ENCODE measurements at places on chromosomes 12 and 14. TPM values are rescaled to one million over a fixed set of nuclear protein-coding genes. Genes with fewer than 3 reads are reported as not detected.

The ATL1 gene
- 10.2 TPM for total RNA-seq

DNA sequence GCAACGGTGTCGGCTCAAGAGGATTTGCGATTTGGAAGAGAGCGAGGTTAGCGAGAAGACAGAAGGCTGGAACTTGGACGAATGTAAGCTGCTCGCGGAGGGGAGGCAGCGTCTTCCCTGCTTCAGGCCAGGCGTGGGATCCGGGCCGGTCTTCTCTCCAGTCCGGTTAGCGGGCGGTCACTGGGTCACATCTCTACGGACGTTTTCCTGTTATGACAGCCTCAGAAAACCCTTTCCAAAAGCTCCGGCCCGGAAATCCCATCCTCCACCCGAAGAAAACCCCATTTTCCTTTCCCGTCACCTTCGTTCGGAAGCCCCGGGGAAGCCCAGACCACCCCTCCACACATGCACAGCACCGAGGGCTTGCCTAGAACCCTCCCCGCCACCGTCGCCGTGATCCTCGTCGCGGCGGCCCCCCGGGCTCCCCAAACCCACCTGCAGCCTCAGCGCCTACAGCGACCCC, 268 bp downstream of the NDUFB1 start:
- no peak for DNase-seq
- H3K4me3 ChIP-seq: peak overlapping the region; percentile 99
- H3K27me3 ChIP-seq: no peaks in the 10 kb centered on the region
- no peaks in the 10 kb centered on the region for H3K36me3 ChIP-seq
- H3K27ac ChIP-seq: peak overlapping the region; percentile 95
- H3K4me1 ChIP-seq: no peaks in the 10 kb centered on the region

The PAPLN gene
- 16.5 TPM for total RNA-seq

GRCh38 chr12:100234591-100235304, 32.1 kb downstream of the DEPDC4 start:
- no peak overlapping the region for H3K27ac ChIP-seq
- H3K4me3 ChIP-seq: no peak overlapping the region
- H3K27me3 ChIP-seq: no peaks in the 10 kb centered on the region
- no peak for DNase-seq
- no peaks in the 10 kb centered on the region for H3K4me1 ChIP-seq
- no peaks in the 10 kb centered on the region for H3K36me3 ChIP-seq

DNA sequence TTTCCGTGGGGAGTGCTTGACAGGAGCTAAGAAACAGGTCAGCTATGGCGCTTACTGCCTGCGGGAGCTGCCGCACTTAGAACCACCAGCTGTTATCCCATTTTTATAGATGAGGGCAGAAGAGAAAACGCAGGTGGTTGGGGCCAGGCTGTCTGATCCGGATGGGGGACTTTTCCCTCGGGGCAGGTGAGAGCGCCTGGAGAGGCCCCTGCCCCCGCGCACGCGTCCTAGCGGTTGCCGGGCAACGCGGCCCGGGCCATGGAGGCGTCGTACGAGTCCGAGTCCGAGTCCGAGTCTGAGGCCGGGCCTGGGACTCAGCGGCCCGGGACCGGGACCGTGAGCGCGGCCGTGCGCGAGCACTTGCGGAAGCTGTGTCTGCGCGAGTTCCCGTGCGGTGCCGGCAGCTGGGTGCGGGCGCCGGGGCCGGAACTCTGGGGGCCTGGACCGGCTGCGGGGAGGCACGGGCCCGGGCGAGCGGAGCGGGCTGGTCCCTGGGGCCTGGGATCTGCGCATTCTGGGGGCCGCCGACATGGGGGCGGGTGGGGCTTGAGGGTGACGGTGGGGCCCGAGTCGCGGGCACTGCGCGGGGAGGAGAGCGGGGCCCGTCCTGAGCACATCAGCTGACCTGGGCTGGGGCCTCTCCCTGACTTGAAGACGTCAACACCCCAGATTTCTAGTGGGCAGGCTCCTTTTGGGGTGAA, at the start of gene LRRC43:
Gene LRRC43 (plus strand): TSS at position 237 of the 701 bp plus-strand sequence. CDS start 22 bp downstream, at position 259.
- H3K4me1 ChIP-seq: no peaks in the 10 kb centered on the region
- no peak for DNase-seq
- H3K36me3 ChIP-seq: no peaks in the 10 kb centered on the region
- peak within 1 kb of the TSS; percentile 34 for H3K4me3 ChIP-seq

- no peak overlapping the region for H3K4me3 ChIP-seq
- H3K27ac ChIP-seq: no peak overlapping the region
- no peaks in the 10 kb centered on the region for H3K4me1 ChIP-seq
- H3K36me3 ChIP-seq: no peaks in the 10 kb centered on the region
- no peak for DNase-seq
Measured at GRCh38 chr12:10110256-10110844, 11.6 kb upstream of the CLEC1A start.

All from uterus (tissue), 4 donors.